ENCODE measurements at places on chromosomes 5 and 9.

- peak; percentile 57 for DNase-seq
These were observed 832 bp downstream of the LMBRD2 start for GRCh38 chr5:36150676-36151433.

DNA sequence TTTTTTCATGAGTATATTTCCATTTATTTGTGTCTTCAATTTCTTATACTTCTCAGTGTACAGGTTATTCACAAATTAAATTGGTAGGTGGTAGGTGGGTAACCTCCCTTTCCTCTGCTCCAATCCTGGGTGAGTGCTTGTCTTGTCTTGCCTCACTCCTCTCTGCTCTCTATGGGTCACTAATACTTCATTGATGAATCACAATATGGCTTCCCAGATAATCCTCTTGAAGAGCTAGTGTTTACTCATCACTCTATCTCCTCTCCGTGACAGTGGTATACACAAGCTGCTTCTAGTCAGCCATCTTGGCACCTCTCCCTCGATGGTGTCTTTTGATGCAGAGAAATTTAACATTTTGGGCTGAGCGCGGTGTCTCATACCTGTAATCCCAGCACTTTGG lies 331.8 kb upstream of the NMUR2 start:
- DNase-seq, result no peak

DNA sequence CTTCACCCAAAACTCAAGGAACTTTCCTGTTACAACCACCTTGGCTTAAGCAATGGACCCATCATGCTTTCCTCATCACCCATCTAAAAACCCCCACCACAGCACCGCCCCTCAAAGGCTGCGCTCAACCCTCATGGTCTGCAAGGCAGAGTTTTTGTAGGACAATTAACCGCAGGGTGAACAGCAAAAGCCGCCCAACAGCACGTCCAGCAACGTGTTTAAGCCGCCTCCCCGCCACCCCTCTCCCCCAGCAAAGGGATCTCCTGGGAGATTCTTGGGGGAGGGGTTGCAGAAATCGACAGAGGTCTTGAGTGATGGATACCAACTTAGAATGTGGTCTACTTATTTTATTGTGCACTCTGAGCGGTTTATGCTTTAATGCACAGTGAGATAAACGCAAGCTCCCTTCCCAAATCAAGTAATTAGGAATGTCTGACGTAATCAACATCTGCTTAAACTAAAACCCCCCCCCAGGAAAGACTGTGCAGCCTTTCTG lies 1.9 kb downstream of the ROR2 start:
- no peak for DNase-seq

GRCh38 chr9:5835808-5836207 lies 2.9 kb upstream of the ERMP1 start:
- DNase-seq, result no peak

GRCh38 chr9:124212381-124213050 lies 45.2 kb upstream of the NEK6 start:
- peak; percentile 79 for DNase-seq

GRCh38 chr5:11273180-11273903 lies 512.3 kb upstream of the DAP start:
- peak; percentile 7 for DNase-seq

GRCh38 chr9:100111235-100111634 lies 12.2 kb downstream of the INVS start:
- DNase-seq, result peak; percentile 99

GRCh38 chr5:173707392-173707791 lies 90.9 kb upstream of the BOD1 start:
- DNase-seq, result peak; percentile 71

GRCh38 chr5:146588331-146589027 lies 72.5 kb upstream of the GPR151 start:
- peak; percentile 16 for DNase-seq

GRCh38 chr9:36949466-36949865 lies 84.6 kb downstream of the PAX5 start:
- no peak for DNase-seq

- no peak for DNase-seq
These were observed 572.1 kb upstream of the DMAC1 start for GRCh38 chr9:8371686-8372085.

GRCh38 chr5:151958111-151958510 lies 33.5 kb upstream of the GLRA1 start:
- DNase-seq, result no peak

DNA sequence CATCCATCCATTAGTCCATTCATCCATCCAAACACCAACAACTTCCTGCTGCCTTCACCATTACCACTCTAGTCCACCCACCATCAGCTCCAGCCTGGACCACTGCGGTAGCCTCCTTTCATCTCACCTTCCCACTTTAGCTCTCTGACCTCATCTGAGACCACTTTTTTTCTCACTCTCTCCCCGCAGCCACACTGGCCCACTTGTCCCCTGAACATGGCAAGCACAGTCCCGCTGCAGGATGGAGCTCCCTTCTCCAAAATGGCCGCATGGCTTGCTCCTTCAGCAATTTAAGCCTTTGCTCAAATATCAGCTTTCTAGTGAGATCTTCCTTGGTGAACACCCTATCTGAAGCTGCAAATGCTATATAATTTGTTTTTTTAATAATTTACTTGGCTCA lies 11.1 kb downstream of the CSF1R start:
- DNase-seq, result no peak

DNA sequence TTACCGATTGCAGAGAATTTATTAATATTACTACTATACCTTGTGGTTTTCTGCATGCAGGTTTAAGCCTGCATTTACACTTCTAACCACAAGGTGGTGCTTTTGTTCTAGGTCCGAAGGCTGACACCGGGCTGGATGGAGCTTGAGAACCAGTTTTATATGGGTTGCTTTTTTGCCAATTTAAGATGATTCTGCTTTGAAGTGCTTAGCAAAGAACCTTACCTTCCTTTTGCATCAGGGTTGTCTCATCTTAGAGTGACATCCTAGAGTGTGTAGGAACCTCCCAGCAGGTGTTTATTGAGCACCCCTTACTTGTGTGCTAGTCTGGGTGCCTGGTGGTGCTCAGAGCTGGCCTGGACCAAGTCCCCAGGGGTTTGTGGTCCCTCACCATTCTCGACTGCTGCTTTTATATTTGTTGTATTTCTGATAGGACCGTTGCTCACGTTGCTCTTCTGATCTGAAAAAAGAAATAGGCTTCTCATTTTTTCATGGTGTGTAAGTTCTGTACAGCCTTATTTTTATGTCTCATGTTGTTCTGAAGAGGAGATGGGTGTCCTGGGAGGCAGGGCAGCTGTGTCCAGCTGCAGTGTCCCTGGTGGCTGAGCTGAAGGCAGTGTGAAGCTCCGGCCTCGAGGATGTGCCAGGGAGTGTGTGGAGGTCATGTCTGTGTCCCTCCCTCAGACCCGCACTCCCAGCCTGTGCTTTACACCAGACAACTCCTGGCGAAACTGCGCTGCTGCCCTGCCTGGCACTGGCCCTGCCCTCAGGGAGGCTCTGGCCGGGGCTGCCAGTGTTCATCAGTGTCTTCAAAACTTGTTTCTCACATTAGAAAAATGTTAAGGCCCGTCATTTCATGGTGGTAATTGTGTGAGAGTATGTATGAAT lies 54.3 kb downstream of the EHMT1 start:
- peak; percentile 72 for DNase-seq

GRCh38 chr9:93612796-93613154 lies 36.4 kb downstream of the PHF2 start:
- DNase-seq, result no peak

DNA sequence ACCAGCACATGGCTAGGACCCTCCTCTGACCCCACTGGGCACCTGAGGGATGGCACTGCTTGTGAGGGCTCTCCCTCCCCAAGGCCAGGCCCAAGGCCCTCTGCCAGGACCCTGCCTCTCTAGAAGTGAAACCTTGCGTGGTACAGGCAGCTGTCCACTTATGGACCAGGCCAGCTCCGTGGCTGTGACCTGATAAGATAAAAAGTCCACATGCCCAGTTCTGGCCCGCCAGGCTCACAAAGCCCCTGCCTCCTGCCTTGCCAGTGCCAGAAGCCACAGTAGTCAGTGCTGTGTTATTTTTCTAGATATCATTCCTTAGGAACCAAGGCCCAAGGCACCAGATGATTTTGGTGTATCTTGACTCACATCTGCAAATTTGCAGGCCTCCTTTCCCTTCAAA lies 14.0 kb upstream of the SPATA31E1 start:
- DNase-seq, result no peak

DNA sequence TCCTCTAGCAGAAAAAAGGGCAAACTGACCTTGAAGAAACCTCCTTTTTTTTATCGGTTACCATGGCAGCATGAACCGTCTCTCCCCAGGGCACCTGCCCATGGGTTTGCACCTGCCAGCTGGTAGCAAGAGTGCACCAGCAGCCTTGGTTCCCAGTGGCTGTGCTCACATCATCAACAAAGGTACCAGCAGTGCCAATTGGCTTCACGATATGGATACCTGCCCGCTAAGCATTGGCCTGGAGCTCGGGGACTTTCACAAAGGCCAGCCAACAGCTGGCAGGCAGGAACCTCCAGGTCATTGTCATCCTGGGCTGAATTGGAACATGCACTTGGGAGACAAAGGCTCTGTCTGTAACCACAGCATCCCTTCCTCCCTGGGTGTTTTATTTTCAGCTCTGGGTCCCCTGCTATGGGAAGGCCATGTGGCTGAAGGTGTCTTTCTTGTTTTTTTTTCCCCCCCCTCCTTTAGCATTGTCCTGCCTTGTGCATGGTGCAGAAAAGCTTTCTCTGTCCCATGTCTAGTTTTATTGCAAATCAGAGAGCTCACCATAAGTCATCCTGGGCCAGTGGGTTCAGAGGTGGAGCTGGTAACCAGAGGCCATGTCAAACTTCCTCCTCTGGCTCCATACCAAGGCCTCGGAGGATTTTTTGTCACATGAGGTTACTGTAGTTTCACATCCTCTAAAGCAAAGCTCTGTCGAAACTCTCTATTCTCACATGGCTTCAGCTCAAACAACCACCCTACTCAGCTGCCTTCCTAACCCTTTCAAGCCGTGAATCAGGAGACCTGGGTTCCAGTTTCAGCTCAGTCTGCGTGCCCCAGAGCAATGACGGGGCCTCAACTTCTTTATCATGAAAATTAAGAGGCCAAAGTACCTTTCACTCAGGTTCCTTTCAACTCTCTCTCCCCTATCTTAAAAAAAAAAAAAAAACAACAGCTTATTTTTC lies 145.5 kb upstream of the MAP3K1 start:
- DNase-seq, result peak; percentile 37

DNA sequence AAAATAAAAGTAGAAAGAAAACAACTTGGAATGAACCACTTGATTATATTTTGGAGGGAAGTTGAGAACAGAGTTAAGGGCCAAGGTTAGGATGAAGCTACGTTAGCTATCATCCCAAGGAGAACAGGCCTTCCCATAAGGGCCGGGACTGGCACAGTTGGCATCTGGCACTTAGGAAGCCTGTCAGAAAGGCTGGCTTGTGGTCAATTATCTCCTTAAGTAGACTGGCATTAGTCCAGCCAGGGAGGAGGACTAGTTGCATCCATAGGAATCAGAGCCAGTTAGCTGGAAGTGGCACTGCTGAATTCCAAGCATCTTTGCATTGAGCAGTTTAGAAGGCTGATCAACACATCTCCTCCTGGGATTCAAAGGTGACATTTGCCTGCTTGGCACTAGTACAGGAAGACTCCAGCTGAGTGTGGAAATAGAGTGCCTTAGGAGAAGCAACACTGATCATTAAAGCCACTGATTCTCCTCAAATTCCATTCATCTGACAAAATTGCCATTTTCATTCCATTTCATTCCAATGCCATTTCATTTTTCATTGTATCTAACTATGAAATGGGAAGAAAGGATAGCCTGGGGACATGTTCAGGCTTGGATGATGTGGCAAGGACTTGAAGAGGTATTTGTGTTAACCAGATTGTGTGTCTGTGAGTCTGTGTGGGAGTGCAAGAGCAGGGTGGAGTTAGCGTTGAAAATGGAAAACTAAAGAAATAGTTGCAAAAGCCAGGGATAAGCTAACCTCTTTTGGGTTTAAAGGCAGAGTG lies 5.5 kb downstream of the FOXB2 start:
- DNase-seq, result no peak

DNA sequence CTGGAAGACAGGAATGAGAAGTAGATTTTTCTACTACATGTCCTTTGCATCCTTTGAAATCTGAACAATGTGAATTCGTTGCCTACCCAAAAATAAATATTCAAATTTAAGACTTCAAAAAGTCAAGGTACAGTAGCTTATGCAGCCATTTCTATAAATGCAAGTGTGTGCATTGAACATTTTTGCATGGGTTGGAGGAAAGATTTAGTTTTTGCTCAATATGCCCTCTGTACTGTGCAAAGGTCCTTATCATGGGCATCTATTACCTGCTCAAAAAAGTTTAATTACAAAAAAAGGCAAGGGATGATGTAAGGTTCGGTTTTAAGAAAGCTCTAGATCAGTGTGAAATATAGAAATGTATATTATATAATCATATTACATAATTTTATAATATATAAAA lies 22.6 kb downstream of the AKNA start:
- no peak for DNase-seq
